ENCODE measurements at places on chromosomes 11 and 22. TPM values are rescaled to one million over a fixed set of nuclear protein-coding genes. Genes with fewer than 3 reads are reported as not detected.
A peak's percentile ranks its signal among the peaks of the same experiment; 100 is the strongest.

Gene RIBC2
- total RNA-seq: 2.9 TPM

Gene PLAAT3
- total RNA-seq: 32.6 TPM

Gene MLC1
- not detected for total RNA-seq

Gene KDM4D
- 0.87 TPM for total RNA-seq

Gene GRM5
- 0.03 TPM for total RNA-seq

Gene ZBTB3
- total RNA-seq: 12.9 TPM

Gene PANX2
- total RNA-seq: 0.77 TPM

Gene BLID
- 0.41 TPM for total RNA-seq

- no peak for DNase-seq
Measured at GRCh38 chr22:26168939-26169314, 335 bp upstream of the SEZ6L start.

DNA sequence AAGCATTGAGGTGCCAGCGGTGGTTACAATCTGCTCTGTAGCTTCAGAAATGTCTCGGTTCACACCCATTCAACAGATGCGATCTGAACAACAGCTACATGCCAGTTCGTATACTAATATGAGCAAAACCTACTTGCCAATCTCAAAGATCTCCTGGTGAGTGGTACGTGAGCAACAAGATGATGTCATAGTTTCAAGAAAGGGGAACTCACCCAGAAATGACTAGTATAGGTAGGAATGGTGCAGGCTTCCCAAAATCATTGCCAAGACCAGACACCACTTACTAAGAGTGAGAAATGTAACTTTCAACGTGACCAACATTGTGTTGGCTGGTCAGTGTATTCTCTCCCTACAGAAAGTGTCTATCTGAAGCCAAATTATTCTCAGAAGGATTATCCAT lies 31.1 kb downstream of the OR6Q1 start:
- no peak for DNase-seq

- peak; percentile 22 for DNase-seq
Measured at GRCh38 chr11:44036811-44037657, 10.7 kb upstream of the ACCSL start.

DNA sequence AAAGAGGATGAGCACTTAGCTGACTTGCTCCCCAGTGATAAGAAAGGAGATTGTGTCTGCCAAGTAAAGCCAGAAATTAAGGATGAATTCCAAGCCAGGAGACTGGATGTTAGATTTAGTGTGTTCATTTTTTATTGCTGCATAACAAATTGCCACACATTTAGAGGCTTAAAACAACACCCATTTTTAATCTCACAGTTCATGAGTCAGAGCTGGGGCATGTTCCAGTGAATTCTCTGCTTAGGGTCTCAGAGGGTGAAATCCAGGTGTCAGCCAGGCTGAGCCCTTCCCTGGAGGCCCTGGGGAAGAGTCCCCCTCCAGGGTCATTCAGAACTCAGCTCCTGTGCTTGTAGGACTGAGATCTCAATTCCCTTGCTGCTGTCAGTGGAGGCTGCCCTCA lies 352.8 kb downstream of the BUD13 start:
- DNase-seq: no peak

DNA sequence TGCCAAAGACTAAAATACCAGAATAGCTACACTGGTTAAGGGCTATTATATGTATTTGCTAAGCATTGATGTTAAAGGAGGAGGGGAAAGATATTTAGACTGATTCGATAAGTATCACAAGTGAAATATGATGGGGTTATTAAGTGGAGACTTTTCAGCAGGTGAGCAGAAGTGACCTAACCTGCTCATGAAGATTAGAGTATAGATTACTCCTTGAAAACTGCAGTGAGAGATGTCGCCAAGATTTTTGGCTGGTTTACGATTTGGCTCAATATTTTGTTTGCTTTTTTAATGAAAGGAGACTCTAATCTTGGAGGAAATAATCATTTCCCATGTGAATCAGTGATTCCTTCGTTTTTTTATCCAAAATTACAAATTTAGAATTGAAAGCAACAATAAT lies 1279.5 kb upstream of the TENM4 start:
- no peak for DNase-seq

DNA sequence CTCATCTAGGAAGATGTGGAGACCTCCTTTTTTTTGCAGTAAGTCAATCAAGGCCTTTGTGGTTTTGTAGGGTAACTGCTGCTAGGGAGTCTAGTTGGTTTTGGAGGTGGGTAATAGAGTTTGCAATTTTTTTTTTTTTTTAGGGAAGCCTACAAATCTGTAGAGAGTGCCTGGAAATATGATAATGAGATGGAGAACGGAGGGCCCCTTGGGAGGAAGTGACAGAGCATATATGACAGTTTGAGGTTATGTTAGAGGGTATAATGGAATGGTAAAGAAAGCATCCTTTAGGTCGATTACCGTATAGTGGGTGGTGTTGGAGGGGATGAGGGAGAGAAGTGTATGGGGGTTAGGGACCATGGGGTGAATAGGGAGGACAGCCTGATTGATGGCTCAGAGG lies 98.3 kb downstream of the ELP4 start:
- DNase-seq: no peak

- no peak for DNase-seq
Measured at GRCh38 chr11:27464909-27465308, 7.7 kb downstream of the LGR4 start.

DNA sequence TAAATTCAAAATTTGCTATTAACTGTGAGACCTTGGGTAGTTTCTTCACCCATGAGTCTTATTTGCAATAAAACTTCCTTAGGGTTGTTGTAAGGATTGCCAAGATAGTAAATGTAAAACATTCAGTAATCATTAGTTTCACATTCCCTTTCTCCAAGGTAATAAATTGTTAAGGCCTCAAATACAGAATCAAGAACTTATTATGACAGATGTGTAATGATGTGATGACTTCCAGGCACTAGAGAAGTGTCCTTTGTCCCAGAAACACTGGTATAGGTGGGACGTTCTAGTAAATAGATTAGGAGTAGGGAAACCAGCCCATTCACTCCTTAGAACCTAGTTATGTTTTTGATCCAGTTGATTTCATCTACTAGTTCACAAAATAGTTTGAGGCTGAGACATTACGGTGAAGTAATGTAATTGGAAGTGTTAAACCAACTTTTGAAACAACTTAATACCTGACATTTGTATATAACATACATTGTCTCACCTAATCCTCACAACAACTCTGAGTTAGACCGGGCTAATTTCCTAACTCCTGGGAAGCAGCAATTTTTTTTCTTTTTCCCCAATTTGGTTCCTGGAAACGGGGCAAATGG lies 25.5 kb downstream of the CTNND1 start:
- DNase-seq: no peak

- no peak for DNase-seq
Measured at GRCh38 chr11:16242806-16243205, 113.5 kb downstream of the SOX6 start.

- no peak for DNase-seq
Measured at GRCh38 chr22:48239461-48240147, 1477.2 kb downstream of the TBC1D22A start.

GRCh38 chr22:41565403-41566054 lies 4.7 kb downstream of the CSDC2 start:
- DNase-seq: no peak

DNA sequence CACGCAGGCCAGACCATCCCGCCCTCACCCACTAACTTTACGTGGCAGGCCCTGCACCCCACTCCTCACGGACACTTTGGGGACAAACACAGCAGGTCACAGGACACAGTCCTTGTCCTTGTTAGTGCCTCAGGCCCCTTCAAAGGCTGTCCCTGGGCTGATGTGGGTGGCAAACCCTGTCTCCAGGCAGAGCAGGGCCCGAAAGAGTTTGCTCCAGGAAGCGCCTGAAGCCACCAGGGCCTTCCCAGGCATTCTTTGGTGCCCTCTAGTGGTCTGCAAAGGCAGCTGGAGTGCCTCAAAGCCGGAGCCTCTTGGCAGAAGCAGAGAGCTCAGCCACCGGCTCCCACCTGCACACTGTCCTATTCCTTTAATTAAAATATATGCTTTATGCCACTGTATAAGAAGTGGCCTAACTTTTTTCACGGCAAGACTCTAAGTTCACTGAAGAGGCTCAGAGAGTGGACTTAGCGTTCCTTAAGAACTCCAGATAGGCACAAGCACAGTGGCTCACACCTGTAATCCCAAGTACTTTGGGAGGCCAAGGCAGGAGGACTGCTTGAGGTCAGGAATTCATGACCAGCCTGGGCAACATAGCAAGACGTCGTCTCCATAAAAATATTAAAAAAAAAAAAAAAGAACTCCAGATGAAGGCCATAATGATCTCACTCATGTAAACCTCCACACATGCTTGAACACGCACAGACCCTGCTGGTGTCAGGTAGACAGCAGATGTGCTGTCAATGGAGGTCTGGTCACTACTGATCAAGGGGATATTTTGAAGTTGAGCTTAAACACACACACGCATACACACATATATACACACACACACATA lies 11.1 kb downstream of the TXN2 start:
- no peak for DNase-seq

Data from Panc1 (cell line).